ENCODE measurements at places on chromosomes 6 and 20. TPM values are rescaled to one million over a fixed set of nuclear protein-coding genes. Genes with fewer than 3 reads are reported as not detected.

Gene PDE10A
- 1.4 TPM for total RNA-seq

Gene ZSWIM3
- 2.2 TPM for total RNA-seq

Gene SYCP2
- total RNA-seq, result not detected

Gene CALHM4
- total RNA-seq, result not detected

Gene ZBTB46
- 5.2 TPM for total RNA-seq

Gene GDAP1L1
- total RNA-seq, result not detected

Gene DAAM2
- 31.6 TPM for total RNA-seq

Gene RSPH4A
- 0.32 TPM for total RNA-seq

Gene OVOL2
- total RNA-seq, result 66.2 TPM

Gene LYRM4
- 5.0 TPM for total RNA-seq

Gene CDH22
- not detected for total RNA-seq

Gene ADGRB3
- total RNA-seq, result 0.96 TPM

Gene ELOVL2
- not detected for total RNA-seq

Gene BNIP5
- total RNA-seq, result 12.2 TPM

Gene MUCL3
- not detected for total RNA-seq

Gene SNAI1
- total RNA-seq, result not detected

Gene TRIM31
- 3.4 TPM for total RNA-seq

Gene POM121L2
- not detected for total RNA-seq

Gene SYCP2L
- total RNA-seq, result not detected
